ENCODE measurements at places on chromosomes 16 and 17. TPM values are rescaled to one million over a fixed set of nuclear protein-coding genes. Genes with fewer than 3 reads are reported as not detected.

DNA sequence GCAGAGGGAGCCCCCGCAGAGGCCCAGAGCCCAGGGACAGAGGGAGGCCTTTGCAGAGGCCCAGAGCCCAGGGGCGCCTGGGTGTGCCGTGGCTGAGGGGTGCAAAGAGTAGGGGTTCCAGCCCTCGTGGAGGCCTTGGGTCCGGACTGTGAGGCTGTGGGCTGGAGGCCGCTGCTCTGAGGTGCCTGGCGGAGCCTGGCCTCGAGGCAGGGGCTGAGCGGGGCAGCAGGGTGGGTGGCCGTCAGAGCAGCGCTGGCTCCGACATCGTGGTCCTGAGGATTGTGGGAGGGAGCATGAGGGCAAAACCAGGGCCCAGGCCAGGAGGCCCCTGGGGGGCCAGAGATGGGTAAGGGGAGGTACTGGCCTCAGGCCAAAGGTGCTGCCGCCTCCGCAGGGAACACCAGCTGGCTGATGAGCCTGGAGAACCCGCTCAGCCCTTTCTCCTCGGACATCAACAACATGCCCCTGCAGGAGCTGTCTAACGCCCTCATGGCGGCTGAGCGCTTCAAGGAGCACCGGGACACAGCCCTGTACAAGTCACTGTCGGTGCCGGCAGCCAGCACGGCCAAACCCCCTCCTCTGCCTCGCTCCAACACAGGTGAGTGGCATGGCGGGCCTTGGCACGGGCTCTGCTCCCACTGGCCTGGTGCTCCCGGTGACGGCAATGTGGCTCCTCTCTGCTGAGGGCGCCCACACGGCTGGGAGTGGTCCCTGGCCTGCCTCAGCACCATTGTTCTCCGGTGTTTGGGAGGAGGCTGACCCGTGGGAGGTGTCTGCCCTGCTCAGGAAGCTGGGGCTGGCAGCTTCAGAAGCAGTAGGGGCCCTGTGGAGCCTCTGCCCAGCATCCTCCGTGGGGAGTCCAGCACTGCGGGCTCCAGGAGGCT is 33.7 kb downstream of the TSC2 start:
- no peak for DNase-seq

GRCh38 chr17:78988152-78988551 is 8.4 kb upstream of the LGALS3BP start:
- no peak for DNase-seq

SDR42E2 gene
- polyA plus RNA-seq: 0.06 TPM

GRCh38 chr17:64155751-64156544 is 26.0 kb upstream of the ERN1 start:
- no peak for DNase-seq

DNA sequence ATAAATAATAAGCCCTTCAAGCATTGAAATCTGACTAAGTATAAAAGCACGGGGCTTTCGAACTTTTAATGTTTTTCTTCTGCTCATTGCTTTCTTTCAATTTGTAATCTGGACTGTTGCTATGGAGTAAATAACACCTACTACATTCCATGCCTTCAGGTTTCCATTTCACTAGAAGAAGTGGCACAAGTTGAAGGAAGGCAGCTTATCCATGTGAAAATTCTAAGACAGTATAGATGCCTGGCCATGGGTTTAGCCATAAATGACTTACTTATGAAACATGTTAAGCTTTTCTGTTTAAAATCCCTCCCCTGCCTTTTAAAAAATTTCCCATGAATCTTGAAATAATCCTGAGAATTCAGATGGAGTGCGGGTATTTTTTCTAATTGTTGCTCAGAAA is 30.6 kb downstream of the KCNJ16 start:
- no peak for DNase-seq

GRCh38 chr17:79851461-79851817 is 12.2 kb upstream of the CBX4 start:
- DNase-seq: no peak

GRCh38 chr16:84741340-84741830 is 41.6 kb downstream of the USP10 start:
- DNase-seq: no peak

- no peak for DNase-seq
These were observed 143.8 kb upstream of the FOXF1 start for GRCh38 chr16:86366481-86366880.

DNA sequence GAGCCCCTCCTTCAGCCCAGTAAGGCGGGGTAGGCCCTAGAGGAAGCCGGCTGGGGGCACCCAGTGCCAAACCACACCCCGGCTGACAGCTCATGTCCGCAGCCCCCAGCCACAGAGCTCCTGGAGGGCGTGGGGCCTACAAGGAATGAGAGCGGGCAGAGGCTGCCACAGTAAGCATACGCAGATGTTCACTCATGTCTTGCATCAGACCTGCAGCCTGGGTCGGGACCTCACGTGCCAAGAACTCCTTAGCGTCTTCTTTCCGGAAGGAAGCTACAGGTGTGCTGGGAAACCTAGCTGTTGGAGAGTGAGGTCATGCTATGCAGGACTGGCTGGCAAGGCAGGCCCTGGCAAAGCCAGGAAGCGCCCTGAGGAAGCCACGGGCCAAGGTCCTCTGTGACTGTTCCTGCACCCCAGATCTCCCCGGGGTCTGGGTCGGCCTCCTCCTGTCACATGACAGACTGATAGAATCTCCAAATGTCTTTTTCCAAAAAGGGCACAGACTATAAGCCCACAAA is 1.6 kb downstream of the ZNF598 start:
- DNase-seq: peak; percentile 53

GRCh38 chr16:3274490-3274889 is 8.8 kb upstream of the ZNF263 start:
- DNase-seq: no peak

DNA sequence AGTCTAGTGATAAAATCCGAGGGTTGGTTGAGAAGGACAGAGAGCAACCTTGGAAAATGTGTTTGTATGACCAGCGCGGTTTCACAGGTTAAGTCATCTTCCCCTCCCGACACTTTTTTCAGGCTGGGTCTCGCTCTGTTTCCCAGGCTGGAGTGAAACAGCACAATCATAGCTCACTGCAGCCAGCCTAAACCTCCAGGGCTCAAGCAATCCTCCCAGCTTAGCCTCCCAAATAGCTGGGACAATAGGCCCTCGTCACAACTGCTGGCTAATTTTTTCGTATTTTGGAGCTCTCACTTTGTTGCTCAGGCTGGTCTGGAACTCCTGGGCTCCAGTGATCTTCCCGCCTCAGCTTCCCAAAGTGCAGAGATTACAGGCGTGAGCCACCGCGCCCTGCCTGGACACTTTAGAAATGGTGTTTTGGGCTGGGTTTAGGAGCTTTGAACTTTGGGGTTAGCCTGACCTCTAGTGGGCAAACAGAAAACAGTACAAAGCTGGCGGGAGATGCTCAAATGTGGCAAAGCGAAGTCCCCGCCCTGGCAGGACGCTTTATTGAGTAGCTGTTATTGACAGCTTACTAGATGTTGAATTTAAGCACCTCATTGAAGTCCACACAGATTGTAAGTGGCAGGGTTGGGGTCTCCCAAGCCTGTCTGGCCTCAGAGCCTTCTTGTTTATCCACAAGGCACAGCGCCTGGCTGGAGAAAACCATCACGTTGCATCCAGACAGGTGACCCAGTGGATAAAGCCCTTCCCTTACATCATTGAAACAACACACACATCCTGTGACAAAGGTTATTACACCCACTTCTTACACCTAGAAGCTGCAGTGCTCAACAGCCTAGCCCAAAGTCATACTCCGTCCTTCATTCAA is 34.7 kb upstream of the RBBP6 start:
- peak; percentile 30 for DNase-seq

PPP1R27 gene
- 0.21 TPM for polyA plus RNA-seq

SHCBP1 gene
- polyA plus RNA-seq: 4.7 TPM

GRCh38 chr16:48864055-48864454 is 254.1 kb upstream of the N4BP1 start:
- no peak for DNase-seq

KRT24 gene
- not detected for polyA plus RNA-seq

- no peak for DNase-seq
These were observed 67.5 kb upstream of the ZNF423 start for GRCh38 chr16:49923411-49923810.
